ENCODE measurements at places on chromosomes 4 and X. TPM values are rescaled to one million over a fixed set of nuclear protein-coding genes. Genes with fewer than 3 reads are reported as not detected.

The FGF5 gene
- total RNA-seq, result not detected

GRCh38 chr4:79357365-79357764 lies 31.5 kb upstream of the NAA11 start:
- no peak overlapping the region for H3K27ac ChIP-seq
- no peaks in the 10 kb centered on the region for H3K27me3 ChIP-seq
- no peaks in the 10 kb centered on the region for H3K4me1 ChIP-seq
- no peaks in the 10 kb centered on the region for H3K36me3 ChIP-seq
- DNase-seq, result no peak

GRCh38 chr4:69816236-69816635 lies 43.7 kb downstream of the SULT1E1 start:
- no peaks in the 10 kb centered on the region for H3K36me3 ChIP-seq
- H3K4me3 ChIP-seq, result no peak overlapping the region
- H3K27me3 ChIP-seq, result no peaks in the 10 kb centered on the region
- DNase-seq, result no peak
- no peak overlapping the region for H3K27ac ChIP-seq
- H3K4me1 ChIP-seq, result no peaks in the 10 kb centered on the region

DNA sequence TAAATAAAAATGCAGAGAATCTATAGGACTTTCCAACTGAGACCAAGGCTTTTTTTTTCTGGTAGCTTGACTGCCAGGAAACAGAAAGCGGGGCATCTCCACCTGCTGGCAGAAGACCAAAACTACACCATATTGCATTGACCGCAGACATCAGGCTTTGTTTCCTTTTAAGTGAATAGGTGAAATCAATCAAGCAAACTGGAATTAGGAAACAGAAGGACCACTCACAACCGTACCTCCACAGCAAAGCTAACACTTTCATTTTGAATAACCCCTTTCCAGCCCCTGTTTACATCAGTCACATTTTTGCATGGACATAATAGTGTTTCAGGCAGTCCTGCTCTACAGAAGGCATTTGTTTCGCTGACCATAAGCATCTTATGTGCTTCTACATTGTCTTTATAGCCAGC lies 218.2 kb downstream of the IDS start:
- H3K4me3 ChIP-seq, result no peak overlapping the region
- no peak overlapping the region for H3K27ac ChIP-seq
- H3K36me3 ChIP-seq, result no peaks in the 10 kb centered on the region
- H3K4me1 ChIP-seq, result no peaks in the 10 kb centered on the region
- H3K27me3 ChIP-seq, result no peaks in the 10 kb centered on the region

DNA sequence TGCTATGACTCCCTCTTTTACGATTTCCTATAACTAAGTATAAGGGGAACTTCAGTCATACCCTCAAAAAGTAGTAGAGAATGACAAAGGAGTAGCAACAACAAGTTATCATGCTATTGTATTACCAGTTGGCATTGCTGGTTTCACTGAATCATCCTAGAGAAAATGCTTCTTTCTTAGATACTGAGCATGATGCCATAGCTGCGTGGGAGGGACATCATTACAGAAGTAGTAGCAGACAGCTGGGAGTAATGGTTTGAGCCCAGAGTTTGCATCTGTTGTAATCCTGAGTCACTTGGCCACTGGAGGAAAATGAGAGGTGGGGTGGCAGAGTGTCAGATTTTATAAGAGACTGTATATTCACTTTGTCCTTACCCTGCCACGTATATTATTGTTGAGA lies 38.6 kb downstream of the MTMR1 start:
- H3K4me3 ChIP-seq, result no peak overlapping the region
- H3K36me3 ChIP-seq, result no peaks in the 10 kb centered on the region
- no peak for DNase-seq
- H3K4me1 ChIP-seq, result no peaks in the 10 kb centered on the region
- H3K27me3 ChIP-seq, result no peaks in the 10 kb centered on the region
- no peak overlapping the region for H3K27ac ChIP-seq

DNA sequence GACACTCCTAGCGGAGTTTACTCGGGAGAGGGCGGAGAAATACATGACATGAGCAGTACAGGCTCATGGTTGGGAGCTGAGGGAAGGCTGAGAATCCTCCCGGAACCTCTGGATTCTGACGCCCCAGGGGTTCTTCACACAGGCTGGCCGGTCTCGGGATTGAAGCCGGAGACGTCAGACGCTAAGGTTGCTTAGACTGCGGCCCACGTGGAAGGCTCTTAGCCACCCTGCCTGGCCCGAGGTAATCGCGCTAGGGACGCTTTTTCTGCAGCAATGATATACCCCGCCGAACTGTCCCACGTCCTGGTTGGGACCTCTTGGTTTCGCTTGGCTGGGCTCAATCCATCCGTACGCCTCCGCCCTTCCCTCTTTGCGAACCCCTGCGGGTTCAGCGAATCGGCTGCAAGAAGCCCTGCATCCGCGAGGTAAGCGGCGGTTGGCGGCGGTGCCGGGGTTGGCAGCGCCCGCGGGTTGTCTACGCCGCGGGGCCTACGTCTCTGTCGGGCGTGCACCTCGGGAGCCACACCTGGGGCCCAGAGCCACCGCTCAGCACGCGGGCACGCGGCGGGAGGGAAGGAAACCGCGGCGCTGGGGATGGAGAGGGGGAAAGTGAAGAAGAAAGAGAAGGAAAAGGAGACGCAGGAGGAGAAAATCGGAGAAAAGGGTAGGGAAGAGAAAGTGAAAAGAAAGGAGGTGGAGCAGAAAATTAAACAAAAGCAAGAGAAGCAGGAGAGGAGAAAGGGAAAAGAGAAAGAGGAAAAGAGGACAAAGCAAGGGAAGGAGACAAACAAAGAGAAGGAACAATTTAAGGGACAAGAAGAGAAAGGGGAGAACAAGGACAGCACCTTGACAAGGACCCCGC lies at the start of gene ARL9:
Gene ARL9 (plus strand): TSS at position 523 of the 862 bp plus-strand sequence. CDS start 72 bp downstream, at position 595.
- H3K36me3 ChIP-seq, result peaks cover 18% of the 10 kb centered on the region
- peaks cover 32% of the 10 kb centered on the region for H3K27me3 ChIP-seq
- H3K4me1 ChIP-seq, result 0 out of 2 replicates have a peak, but pooled peaks cover 2% of the 10 kb centered on the region
- H3K4me3 ChIP-seq, result peak within 1 kb of the TSS; percentile 88
- DNase-seq, result peak; percentile 87
- no peak within 1 kb of the TSS for H3K27ac ChIP-seq

DNA sequence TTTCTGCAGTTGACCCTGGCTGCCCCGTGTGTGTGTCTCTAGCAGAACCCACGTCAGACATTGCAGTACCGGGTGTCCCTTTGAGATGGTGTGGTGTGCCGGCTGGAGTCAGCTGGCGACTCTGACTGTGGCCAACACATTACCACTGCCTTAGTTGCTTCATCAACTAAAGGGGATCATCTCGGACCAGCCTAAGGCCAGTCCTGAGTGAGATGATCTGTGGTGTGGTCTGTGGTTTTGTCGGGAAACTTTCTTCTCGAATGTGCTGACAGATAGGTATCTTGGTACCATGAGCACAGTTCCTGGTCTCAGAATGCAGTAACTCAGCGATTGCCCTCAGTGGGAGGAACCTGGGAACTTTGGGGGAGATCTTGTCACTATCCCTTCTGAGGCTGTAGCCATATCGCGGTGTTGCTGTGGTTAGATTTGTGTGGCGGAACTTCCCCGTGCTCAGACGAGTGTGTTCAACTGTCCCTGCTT lies 15.8 kb downstream of the TBC1D14 start:
- no peak overlapping the region for H3K4me3 ChIP-seq
- DNase-seq, result no peak

GRCh38 chr4:147785129-147785528 lies 53.2 kb downstream of the ARHGAP10 start:
- no peaks in the 10 kb centered on the region for H3K27me3 ChIP-seq
- no peaks in the 10 kb centered on the region for H3K36me3 ChIP-seq
- DNase-seq, result no peak
- no peak overlapping the region for H3K27ac ChIP-seq

GRCh38 chr4:2363951-2364653 lies 54.3 kb downstream of the ZFYVE28 start:
- no peak for DNase-seq
- no peak overlapping the region for H3K4me3 ChIP-seq
- H3K27me3 ChIP-seq, result no peaks in the 10 kb centered on the region

GRCh38 chr4:105588252-105588651 lies 35.8 kb downstream of the ARHGEF38 start:
- H3K36me3 ChIP-seq, result no peaks in the 10 kb centered on the region
- H3K4me3 ChIP-seq, result no peak overlapping the region
- H3K27ac ChIP-seq, result no peak overlapping the region
- H3K27me3 ChIP-seq, result no peaks in the 10 kb centered on the region

- no peaks in the 10 kb centered on the region for H3K4me1 ChIP-seq
- no peak overlapping the region for H3K27ac ChIP-seq
- H3K4me3 ChIP-seq, result no peak overlapping the region
- no peak for DNase-seq
- H3K27me3 ChIP-seq, result no peaks in the 10 kb centered on the region
- H3K36me3 ChIP-seq, result no peaks in the 10 kb centered on the region
Measured at GRCh38 chrX:56574861-56575260, 11.4 kb downstream of the UBQLN2 start.
